CD4-positive, alpha-beta T cell treated with Interleukin-2 at 100 ng/mL for 4 hours (primary cell): ENCODE measurements at places on chromosomes 3 and 15.

GRCh38 chr3:178655488-178655887 lies 119.3 kb downstream of the KCNMB2 start:
- no peak for DNase-seq

DNA sequence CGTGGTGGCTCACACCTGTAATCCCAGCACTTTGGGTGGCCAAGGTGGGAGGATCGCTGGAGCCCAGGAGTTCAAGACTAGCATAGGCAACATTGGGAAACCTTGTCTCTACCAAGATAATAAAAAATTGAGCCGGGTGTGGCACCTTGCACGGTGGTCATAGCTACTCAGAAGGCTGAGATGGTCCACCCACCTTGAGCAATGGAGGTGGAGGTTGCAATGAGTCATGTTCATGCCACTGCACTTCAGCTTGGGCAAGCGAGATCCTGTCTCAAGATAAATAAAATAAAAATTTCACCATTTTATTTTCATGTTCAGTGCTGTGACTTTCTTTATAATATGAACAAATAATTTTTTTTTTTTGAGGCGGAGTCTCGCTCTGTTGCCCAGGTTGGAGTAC lies 12.5 kb downstream of the MAPK6 start:
- peak; percentile 26 for DNase-seq

DNA sequence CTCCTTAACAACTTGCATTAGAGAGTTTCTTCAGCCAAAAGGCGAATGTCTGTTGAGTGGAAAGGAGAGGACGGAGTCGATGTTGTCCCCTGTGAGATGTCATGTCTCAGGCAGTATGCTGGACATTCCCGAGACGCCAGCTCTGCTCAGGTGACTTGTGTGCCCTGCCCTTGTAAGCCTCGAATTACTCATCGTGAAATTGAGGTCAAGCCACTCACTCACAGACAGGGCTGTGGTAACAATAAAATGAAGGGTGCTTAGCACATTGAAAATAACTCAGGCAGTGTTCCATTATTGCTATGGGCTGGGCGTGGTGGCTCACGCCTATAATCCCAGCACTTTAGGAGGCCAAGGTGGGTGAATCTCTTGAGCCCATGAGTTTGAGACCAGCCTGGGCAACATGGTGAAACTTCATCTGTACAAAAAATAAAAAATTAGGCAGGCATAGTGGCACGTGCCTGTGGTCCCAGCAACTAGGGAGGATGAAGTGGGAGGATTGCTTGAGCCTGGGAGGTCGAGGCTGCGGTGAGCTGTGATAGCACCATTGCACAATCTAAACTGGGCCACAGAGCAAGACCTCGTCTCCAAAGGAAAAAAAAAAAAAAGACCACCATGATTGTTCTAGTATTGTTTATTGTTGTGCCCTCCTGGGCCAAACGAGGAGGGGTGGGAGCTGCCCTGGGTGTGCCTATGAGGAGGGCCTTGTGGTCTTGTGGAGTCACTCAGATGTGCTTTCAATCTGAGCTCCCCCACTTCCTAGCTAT lies 214.4 kb downstream of the THSD4 start:
- DNase-seq: no peak

DNA sequence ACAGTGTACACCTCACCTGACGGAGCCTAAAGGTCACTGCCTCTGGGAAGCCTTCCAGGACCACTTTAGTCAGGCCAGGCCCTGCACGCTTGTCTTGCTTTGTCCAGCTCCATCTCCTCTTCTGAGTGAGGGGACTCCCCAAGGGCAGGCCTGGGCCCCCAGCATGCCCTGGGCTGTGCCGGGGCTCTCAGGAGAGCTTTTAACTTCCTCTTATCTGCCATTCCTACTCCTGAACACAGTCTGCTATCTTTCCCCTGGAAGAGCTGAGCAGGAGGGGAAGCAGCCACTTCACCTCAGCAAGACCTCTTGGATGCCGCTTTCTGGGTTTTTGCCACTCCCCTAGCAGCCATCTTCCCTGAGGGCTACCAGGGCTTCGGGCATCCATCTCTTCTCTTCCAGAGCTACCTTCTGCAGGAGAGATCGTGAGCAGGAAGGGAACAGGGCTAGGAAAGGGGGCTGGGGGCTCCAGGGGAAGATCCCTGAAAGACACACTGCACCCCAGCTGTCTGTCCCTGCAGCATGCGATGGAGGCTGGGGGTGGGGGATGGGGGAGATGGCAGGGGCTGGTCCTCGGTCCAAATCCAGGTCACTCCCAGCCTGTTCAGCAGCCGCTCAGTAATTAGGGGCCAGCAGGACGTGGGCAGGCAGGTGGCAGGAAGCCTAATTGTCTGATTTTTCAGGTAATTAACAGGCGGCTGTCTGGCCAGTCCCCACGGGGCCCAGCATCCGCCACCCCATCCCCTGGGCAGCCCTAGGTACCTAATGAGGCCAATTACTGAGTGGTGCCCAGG lies 19.9 kb upstream of the RPL29 start:
- DNase-seq: no peak

GRCh38 chr3:132145833-132146232 lies 111.0 kb upstream of the CPNE4 start:
- no peak for DNase-seq

DNA sequence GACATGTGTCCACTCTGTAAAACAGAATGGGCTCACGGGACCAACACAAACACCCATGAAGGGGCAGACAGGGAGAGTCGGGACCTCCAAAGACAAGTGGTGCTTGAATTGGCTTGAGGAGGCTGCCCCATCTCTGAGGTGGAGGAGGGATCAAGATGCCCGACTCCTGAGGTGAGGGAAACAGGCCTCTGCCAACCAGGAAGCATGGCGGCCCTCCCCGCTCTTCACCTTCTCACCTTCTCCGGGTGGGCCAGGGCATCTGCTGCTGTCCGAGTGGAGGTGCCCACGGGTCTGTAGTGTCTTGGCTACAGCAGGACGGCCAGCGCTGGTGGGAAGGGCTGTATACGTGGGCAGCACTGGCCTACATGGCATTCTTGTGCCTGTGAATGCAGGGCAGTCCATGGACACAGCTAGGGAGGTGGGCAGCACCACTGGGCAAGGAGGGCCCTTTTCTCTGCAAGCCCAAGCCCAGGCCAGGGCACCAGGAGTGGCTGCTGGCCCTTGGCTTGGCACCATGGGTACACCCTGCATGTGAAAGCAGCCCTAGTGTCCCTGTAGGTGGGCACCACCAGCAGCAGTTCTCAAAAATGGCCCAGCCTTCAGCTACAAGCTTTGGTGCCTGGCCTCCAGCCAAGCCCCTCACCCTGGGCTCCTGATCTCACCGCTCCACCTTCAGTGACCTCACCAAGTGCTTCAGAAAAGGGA lies 79.4 kb downstream of the SNRK start:
- DNase-seq: no peak

DNA sequence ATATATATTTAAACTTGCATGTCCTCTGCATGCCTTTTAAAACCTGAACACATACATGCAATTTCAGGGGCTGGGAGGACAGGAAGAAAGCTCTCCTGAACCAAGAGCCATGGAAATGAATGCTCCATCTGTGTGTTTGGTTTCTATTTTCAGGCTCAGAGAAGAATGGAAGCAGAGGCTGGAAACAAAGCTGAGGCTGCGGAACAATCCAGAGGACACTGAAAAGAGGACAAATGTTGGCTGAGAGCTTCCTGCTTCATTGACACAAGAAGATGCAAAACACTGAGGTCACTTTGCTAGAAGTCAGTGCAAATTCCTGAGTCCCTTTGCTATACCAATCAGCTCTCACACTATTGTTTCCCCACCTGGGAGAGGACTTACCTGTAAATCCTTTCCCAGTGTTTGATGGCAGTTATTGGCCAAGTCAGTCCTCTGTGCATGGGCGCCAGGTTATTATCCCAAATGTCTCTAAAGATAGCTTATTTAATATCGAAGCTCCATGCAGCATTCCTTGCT lies 12.7 kb downstream of the FAM240A start:
- no peak for DNase-seq

GRCh38 chr3:188646592-188646991 lies 492.6 kb downstream of the LPP start:
- DNase-seq: no peak

DNA sequence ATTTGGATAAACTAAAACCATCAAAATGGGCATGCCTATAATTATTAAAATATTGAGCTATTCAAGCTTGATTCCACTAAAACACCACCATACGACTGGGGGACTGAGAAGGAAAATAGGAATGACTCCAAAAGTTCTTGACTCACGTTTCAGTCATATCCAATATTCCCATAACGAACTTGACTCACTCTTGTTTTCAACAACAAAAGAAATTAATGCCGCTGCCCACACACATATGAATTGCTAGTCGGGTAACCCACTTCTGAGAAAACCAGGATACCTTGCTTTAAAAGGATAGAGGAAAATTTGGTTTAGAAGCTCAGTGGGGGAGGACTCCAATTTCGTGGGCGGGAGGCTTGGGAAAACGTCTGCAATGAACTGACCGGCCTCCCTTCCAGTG lies 5.2 kb downstream of the HTR3C start:
- no peak for DNase-seq

DNA sequence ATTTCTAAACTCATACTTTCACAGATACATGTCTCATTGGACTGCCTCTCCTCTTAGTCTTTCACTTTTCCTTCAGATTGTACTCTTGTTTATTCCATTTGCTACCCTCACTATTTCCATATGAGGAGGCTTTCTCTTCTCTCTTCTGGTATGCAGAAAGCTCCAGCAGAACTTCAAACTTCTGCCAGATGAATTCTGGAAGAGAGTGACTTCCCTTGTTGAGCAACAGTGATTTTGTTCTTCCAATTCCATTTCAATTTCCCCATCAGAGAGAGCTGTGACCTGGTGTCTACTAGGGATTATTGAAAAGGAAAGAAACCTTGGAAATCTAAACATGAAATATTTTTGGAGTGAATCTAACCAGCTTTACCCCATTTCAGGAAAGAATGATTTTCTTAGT lies 523.2 kb upstream of the ZNF717 start:
- no peak for DNase-seq

DNA sequence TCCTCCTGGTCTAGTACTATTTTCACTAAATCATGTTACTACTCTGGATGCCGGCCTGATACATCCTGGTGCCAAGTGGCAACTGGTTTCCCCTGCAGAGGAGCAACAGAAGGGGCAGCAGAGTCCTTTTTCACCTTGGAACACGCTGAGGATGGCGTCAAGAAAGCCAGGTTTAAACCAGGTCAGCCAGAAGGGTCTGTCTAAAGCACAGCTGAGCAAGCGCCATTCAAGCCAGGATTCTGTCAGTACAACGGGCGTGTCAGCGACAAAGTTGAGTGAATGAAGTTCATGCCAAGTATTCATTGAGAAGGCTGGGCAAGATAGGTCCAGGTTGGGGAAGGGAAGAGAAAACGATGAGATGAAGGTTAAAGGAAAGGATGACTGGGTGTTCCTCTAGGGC lies 88.2 kb downstream of the FBN1 start:
- DNase-seq: no peak

DNA sequence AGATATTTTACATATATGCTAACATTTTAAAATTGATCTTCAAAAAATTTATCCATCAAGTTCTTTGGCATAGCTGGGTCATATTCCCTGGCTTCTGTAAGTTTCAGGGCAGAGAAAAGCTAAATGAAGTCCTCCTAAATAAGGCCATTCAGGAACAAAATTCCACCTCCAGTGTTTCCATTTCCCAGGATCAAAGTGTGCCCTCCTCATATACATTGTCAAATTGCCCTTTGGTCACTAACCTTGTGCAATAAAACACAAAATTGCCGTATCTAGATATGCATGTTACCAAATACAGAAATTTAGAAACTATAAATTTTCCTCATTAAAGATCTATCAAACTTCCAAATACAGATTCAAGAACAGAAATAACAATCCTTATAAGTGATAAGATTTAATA lies 10.6 kb downstream of the CEP152 start:
- no peak for DNase-seq

DNA sequence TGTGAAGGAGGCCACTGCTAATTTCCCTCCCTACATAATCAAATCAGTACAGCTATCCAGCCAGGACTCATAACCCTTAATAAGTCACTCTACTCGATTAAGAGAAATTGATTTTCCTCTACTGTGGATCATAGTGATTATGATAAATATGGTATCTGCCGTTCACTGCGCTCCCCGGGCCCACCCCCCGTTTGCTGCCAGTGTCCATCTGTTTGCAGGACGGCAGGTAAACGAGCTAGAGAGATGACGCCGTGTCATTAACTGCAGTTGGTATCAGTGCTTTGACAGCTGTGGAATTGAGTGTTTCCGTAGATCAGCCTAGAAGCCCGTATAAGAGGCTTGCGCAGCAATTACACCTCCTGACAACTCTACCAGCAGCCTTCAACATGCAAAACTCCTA lies 94.9 kb downstream of the ROBO2 start:
- no peak for DNase-seq

DNA sequence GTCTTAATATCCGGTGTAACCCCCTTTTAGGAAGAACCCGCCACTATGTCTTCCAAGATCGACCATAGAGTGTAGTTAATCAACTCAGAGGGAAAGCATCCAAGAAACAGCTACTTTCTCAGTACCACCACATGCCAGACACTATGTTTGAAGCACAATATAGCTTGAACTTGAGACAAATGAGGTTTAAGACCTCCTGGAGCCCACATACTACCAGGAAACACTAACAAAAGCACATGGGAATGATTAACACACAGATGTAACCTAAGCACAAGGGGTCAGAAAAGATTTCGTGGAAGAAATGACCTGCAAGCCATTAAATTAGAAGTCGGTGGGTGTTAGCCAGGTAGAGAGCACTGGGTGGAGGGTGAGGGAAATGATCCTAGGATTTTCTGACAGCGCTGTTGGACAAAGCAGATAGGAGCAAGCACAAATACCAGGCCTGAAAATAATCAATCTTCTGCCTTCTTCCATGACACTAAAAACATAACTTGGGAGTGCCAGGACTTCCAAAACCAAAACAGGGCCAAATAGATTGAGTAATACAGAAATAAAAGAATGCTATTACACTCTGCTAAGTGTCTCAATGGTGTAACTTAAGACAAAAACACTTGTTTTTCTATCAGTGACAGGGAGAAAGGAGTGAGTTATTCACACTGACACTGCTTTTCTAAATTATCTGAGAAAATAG lies 213.7 kb downstream of the FOXP1 start:
- no peak for DNase-seq

- no peak for DNase-seq
Measured at GRCh38 chr3:195766671-195767070, 45.1 kb downstream of the MUC4 start.

- DNase-seq: peak; percentile 87
Measured at GRCh38 chr3:50316657-50317242, 5.8 kb downstream of the HYAL2 start.

- no peak for DNase-seq
Measured at GRCh38 chr3:71525391-71525790, 58.1 kb downstream of the FOXP1 start.

DNA sequence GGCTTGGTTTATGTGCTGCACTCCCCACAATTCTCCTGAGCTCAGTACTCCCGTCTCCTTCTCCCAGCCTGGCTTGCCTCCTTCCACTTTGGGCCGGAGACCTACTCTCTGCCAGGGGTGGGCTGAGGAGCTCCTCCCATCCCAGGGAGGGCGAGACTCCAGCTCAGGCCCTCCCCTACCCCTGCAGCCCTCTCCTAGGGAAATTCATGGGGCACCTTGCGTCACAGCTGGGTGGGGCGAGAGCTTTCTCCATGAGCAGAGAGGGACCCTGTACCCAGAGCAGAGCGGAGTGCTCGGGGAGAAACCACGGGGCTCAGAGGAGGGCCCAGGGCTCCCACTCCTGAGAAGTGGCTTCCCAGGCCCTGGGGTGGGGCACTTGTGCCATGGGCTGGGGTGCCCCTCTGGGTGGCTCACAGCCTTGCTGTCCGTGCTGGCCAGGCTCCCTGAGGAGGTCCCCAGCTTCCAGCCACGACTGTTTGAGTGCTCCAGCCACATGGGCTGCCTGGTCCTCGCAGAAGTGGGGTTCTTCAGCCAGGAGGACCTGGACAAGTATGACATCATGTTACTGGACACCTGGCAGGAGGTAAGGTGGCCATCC lies 13.3 kb downstream of the VILL start:
- DNase-seq: no peak

- DNase-seq: no peak
Measured at GRCh38 chr15:72168808-72169190, 28.8 kb downstream of the GRAMD2A start.
